Central memory CD4-positive, alpha-beta T cell (primary cell): ENCODE measurements at places on chromosomes 6 and 20.

- no peak for DNase-seq
These were observed 186.1 kb downstream of the LAMA2 start for GRCh38 chr6:129069006-129069405.

GRCh38 chr6:156557251-156557910, 219.8 kb upstream of the ARID1B start:
- DNase-seq = no peak

DNA sequence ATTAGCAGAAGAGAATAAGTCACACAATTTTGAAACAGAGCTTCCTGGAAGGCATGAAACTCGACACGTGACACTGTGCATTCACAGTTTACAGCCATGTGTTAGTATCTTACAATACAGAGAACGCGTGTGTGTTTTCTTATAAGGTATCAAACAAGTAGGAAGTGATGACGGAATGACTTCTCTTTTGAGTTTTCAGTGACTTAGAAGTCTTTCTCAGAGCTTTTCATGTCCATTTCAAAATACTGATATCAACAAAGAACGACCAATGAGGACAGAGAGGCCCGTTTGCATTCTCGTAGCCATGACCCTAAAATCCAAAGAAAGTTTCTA, 36.6 kb upstream of the DUSP22 start:
- no peak for DNase-seq

DNA sequence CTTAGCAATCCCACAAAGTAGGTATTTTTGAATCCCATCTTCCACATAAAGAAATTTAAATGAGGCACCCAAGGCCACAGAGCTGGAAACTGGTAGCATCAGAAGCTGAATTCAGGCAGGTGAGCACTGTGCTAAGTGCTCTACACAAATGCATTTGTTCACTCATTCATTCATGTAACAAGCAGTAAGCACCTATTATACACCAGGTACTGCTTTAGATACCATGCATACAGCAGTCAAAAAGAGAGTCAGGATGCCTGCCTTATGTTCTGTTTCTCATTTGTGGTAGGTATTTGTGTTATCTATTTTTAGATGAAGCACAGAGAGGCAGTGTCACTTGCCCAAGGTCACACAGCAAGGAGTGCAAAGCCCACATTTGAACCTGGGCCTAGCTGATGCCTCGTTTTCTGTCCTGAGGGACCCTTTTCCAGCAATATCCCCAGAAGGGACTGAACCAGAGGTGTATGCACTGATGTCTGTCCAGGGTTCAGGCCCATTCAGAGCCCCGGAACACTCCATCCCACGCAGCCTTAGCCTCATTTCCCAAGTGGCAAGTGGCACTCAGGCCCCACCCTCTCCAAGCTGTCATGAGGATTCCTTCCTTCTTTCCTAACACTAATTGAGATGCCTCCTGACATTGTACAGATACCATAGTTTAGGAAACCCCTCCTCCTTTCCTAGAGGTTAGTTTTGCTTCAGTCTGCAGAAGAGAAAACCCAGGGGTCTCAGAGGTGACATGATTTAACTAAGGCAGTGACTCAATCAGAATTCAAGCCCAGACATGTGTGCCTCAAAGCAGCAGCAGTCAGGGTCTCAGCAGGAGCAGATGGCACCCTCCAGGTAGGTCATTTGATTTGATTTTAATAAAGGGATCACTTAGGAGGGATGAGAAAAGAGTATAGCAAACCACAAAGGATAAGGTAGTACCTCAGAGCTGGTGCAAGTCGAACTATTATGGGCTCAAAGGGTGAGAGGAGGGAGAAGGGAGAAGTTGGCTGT, 61.2 kb upstream of the SIRPA start:
- DNase-seq = no peak

DNA sequence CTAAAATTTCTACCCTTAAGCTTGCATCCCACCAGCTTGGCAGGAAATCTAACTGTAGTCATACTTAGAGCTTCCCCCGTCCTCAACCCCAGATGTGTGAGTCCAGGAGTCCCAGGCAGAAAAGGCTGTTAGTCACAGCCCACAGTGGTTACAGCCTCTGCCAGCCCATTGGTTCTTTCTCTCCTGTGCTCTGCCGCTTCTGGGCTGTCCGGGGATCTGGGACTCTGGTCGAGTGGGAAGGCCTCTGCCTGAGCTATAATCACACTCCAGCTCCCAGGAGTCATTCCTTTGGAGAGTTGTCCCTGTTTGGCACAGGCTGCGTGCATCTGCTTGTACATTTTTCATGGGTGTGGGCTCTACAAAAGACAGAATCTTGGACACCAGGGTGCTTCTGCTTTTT, 45.6 kb upstream of the FYN start:
- DNase-seq = no peak

DNA sequence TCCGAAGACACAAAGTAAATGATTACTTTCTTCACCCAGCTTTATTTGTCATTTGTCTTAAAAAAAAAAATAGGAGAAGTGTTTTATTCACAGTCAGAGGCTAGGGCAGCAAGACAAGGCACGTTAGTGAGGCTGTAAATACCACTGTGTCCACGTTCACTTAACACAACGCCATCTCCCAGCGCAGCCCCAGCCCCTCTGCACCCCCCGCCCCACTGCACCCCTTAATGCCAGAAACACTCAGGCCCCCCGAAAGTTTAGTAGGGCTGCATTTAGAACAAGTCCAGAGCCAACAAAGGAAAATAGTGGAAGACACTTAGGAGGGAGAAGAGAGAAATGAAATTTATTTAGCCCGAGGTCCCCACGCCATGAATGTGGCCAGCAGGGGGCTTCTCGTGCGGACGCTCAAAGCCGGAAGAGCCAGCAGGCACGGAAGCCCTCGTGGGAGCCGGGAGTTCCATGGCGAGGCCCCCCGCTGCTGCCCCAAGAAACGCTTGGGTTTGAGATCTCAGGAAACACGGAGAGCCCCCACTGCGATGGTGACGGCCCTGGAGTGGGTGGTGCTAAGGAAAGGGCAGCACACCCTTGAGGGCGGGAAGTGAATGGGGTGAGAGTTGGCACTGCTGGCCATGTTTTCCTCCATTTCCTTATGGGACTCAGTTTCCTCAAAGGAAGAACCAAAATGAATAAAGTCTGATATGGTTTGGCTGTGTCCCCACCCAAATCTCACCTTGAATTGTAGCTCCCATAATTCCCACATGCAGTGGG, 50.2 kb downstream of the IYD start:
- peak; percentile 5 for DNase-seq

GRCh38 chr6:6815732-6816131, 227.2 kb downstream of the LY86 start:
- DNase-seq = no peak

GRCh38 chr6:151387175-151387970, 4.0 kb downstream of the ZBTB2 start:
- DNase-seq = no peak

DNA sequence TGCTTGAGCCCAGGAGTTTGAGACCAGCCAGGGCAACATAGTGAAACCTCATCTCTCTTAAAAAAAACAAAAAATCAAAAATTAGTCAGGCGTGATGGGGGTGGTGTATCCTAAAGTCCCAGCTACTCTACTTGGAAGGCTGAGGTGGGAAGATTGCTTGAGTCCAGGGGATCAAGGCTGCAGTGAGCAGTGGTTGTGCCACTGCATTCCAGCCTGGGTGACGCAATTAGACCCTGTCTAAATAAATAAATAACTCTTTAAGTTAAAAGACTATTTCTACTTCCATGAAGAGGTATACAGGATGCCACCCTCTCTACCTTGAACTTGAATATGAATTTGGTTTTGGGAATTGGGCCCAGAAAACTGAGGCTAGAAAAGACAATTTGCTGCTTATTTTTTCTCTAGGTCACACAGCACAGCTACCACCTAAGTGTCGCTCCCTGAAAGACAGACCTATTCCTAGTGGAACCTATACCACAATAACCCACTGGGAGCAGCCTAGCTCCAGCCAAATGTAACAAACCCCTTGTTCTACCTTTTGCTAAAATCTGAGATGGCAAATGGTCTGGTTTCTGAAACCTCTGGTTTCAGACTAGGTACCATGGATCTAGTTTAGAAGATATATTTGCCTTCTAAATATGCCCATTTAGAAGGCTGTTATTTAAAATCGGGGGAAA, 35.2 kb downstream of the HMGCLL1 start:
- DNase-seq = no peak

DNA sequence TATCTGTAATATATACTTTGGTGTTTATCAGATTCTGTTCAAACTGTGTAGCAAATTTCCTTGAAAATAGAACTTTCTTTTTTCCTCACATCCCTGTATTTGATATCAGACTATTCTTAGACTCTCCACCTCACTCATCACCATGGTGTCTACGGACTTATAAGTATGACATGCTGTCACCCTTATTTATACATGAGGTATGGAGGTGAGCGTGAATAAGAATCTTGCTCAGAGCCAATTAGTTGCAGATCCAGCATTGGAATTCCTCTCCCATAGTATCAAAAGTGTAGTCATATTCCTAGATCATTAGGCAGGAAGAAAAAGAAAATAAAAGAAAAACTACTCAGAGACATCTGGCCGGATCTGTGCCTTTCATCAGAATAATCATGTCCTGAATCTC, 43.0 kb downstream of the TPD52L1 start:
- DNase-seq = no peak

DNA sequence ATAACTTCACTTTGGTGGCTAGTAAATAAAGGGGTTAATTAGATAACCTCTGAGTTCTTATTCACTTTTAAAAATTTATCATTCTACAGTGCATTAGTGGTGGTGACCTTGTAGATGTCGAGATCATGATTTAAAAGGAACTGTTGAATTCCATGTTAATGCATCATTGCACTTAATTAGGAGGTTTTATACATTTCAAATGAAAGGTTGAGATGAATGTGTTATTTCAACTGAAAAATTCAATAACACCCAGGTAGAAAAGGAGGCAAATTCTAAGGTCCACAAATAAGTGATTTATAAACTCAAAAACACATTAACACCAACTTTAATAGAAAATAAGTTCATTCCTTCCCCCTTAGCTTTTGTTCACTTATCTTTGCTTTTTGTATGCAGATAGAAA, 58.3 kb upstream of the TMEM170B start:
- no peak for DNase-seq

GRCh38 chr20:54223285-54223684, 15.4 kb downstream of the PFDN4 start:
- DNase-seq = no peak

DNA sequence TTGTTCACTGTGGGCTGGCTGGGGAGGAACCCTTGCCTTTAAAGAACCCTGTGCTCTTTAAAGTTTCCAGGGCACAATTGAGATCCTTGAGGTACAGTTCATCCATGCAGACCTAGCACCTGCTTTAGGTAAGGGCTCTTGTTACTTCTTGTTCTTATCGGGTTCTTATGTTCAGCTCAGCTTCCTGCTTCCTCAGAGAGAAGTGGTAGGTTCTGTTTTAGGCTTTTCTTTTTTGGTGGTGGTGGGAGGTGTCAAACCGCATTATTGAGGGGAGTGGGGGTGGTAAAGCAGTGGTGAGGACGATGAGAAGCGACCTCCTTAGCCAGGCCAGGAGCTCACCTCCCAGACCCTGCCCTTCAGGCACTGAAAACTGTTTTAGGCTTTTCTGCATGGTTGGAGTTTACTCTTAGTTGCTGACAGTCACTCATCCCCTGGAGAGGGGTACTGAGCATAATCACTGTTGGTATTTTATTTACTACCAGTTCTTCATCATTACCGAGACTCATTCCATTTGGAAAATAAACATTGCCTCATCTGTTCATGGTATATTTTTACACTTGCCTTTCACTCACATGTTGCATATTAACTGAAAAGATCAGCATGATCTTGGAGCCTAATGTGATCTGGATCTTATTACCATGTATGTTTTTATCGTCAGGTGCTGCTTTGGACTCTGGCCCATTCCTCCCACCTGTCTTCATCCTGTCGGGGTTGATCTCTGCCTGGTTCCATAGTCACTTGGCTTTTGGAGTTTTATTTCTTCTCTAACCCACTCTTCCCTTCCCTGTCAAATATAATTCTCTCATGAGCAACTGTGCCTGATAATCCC, 35.4 kb downstream of the SLC16A10 start:
- DNase-seq = no peak

DNA sequence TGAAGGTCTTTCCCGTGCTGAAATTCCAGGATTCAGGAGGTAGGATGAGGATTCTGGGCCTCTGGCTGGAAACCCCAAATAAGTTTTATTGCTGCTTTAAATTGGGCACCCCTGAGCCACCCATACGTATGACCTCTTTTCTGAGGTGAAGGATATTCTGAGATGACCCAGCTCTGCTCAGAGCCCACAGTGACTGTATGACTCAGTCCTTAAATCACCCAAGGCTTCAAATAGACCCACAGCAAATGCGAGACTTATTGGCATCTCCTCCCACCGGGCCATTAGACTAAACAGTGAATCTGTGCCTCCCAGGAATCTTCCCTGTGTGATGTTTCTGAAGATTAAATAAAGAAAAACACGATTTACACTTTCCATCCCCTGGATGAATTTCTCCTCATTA, 9.5 kb downstream of the SIRPG start:
- no peak for DNase-seq

DNA sequence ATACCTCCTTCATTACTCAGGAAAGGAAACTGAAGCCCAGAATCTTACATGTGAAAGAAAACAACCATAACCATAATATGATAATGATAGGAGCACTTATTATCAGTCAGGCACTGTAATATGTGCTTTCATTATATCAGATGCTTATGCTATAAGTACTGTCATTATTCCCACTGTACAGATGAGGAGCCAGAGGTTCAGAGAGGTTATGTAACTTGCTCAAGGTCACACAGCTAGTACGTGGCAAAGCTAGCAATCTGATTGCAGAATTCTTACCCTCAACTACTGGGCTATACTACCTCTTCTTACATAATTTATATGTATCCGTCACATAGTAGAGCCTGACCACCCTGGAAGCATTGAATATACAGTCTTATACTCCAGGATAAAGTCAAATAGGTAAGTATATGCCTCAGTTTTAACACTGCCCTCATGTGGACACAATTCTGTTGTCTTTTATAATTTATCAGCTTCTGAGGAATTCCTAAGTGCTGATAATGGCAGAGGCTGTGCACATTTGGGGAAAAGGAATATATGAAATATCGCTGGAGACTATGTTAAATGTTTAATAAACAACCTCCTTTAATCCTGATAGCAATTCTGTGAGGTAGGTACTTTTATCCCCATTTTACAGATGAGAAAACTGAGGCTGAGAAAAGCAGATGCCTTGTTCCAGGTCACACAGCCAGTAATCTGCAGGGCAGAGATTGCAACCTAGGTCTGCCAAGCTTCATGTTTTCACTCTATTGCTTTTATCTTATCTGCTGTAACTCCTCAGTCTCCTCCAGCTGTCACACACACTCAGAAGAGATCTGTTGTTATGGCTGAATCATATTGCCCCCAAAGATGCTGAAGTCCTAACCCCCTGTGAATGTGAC, 13.4 kb downstream of the BCAS1 start:
- DNase-seq = no peak

GRCh38 chr6:6832439-6832838, 243.9 kb downstream of the LY86 start:
- DNase-seq = no peak
